ENCODE measurements at places on chromosomes 2 and 18.

DNA sequence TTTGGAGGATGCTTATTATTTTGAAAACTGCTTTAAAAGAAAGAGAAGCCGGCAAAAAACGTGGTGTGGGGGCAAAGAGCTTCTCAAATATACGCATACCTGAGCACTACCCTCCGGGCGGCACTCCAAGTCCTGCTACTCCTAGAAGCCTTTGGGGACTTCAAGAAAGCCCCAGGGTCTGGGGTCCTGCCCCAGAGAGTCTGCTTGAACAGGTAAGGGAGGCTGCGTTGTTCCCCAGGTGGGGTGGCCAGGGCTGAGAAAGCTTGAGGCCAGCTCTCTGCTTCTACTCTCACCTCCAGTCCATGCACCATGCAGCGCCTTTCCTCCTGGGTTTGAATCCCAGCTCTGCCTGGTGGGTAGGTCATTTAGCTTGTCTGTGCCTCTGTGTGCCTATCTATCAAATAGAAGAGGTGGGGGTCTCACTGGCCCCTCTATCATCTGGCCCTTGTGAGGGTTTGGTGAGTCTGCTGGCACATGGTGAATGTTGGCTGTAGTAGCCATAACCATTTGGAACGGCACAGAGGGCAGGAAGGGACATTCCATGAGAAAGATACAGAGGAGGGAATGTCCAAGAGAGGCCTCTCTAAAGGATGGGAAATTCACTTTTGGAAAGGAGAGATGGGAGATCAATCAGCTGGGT lies 19.5 kb downstream of the MALL start:
- no peak for DNase-seq

DNA sequence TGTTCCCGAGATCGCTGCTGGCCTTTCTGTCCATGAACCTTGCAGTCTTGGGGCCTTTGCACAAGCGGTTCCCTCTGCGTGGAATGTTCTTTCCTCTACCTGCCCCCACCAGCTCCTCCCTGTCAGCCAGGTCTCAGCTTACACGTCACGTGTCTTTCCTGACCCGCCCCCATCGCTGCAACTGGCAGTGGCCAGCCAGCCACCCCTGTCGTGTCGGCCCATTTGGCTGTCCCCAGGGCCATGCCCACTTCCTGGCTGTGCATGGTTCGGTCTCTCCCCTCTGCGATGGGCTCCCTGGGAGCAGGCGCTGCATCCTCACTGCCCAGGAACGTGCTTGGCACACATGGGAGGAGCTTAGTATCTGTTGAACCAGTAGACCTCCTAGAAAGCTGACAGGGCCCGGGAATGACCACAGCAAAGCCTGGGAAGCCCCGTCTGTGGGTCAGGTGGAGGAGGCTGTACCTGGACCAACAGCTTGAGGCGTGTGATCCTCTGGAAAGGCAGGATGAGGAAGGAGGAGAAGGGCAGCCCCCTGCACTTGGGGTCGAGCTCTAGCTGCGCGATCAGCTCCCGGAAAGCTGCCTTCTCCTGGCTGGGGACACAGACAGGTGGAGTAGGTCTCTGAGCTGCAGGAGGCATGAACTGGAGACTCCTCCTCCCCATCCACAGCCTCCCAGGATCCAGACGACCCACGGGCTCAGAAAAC lies 21.0 kb downstream of the SNORC start:
- peak; percentile 16 for DNase-seq

- no peak for DNase-seq
Observed at GRCh38 chr2:69946351-69947324, 14.8 kb downstream of the ASPRV1 start.

GRCh38 chr2:217953011-217953481 lies 49.7 kb downstream of the TNS1 start:
- DNase-seq = no peak

GRCh38 chr2:216527600-216527999 lies 29.0 kb downstream of the RPL37A start:
- DNase-seq = no peak

DNA sequence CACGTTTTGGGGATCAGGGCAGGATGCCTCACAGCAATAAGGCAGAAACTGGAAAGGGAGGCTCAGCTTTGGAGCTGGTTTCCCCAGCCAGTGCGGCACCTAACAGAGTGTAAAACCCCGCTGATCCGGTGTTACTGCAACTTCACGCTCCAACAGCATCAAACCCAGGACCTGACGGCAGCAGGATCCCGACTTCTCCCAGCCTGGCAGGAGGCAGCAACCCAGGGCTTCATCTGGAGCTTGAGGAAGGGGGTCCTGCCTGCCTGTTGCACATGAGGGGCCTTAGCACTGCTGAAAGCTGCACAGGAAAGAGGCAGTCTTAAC lies 209.8 kb downstream of the MGAT5 start:
- DNase-seq = no peak

GRCh38 chr2:217979151-217979811 lies 23.5 kb downstream of the TNS1 start:
- DNase-seq = no peak

- DNase-seq = no peak
Observed at GRCh38 chr2:129801575-129801974, 177.9 kb upstream of the RAB6C start.

- peak; percentile 17 for DNase-seq
Observed at GRCh38 chr2:45942237-45942738, 290.8 kb downstream of the PRKCE start.

GRCh38 chr18:35662293-35663062 lies 80.9 kb downstream of the GALNT1 start:
- no peak for DNase-seq

GRCh38 chr2:18630101-18630500 lies 40.7 kb upstream of the NT5C1B start:
- no peak for DNase-seq

- no peak for DNase-seq
Observed at GRCh38 chr18:35941299-35941698, 31.2 kb upstream of the RMP24 start.

GRCh38 chr2:208375491-208376068 lies 31.0 kb upstream of the PTH2R start:
- DNase-seq = no peak
